Thoracic aorta (tissue), 2 donors: ENCODE measurements at places on chromosomes 6 and 20. TPM values are rescaled to one million over a fixed set of nuclear protein-coding genes. Genes with fewer than 3 reads are reported as not detected.

GTSF1L gene
- total RNA-seq, result not detected

- H3K27me3 ChIP-seq, result no peaks in the 10 kb centered on the region
- H3K4me3 ChIP-seq, result no peak overlapping the region
- DNase-seq, result no peak
- no peaks in the 10 kb centered on the region for H3K36me3 ChIP-seq
These were observed 208.4 kb downstream of the ANKRD60 start for GRCh38 chr20:58019850-58020625.

DNA sequence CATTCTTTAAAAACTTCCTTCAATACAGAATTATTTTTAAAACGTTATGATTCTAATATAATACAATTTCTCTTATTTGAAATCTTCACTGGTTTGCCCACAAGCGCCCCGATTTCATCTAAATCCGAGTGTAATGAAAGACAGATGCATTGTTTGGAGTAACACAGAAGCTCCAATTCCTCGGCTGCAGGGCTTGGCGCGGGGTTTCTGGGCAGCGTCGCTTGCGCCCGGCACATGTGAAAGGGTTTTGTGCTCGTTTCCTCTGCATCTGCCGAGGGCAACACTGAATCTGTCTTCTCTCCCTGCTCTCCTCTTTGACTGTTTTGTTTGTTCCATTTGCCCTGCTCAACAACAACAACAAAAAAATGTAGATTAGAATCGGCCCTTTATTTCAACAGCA lies 248.6 kb upstream of the QKI start:
- no peaks in the 10 kb centered on the region for H3K36me3 ChIP-seq
- no peaks in the 10 kb centered on the region for H3K4me1 ChIP-seq
- no peak for DNase-seq

GRCh38 chr6:39051399-39052122 lies 3.0 kb downstream of the GLP1R start:
- no peak for DNase-seq
- peaks cover 4% of the 10 kb centered on the region for H3K4me1 ChIP-seq
- H3K27me3 ChIP-seq, result no peaks in the 10 kb centered on the region
- H3K36me3 ChIP-seq, result no peaks in the 10 kb centered on the region

GRCh38 chr6:69294407-69294806 lies 502.4 kb downstream of the LMBRD1 start:
- no peaks in the 10 kb centered on the region for H3K36me3 ChIP-seq
- H3K27ac ChIP-seq, result no peak overlapping the region
- H3K4me1 ChIP-seq, result no peaks in the 10 kb centered on the region
- DNase-seq, result no peak

GRCh38 chr6:45212976-45213375 lies 115.2 kb upstream of the RUNX2 start:
- DNase-seq, result no peak
- H3K27ac ChIP-seq, result no peak overlapping the region
- H3K4me3 ChIP-seq, result no peak overlapping the region
- no peaks in the 10 kb centered on the region for H3K4me1 ChIP-seq
- no peaks in the 10 kb centered on the region for H3K27me3 ChIP-seq
